ENCODE measurements at places on chromosomes 5 and 9.

- DNase-seq = no peak
These were observed 22.7 kb downstream of the CAVIN4 start for GRCh38 chr9:100600521-100601079.

GRCh38 chr5:170307575-170308465 is 10.2 kb upstream of the LCP2 start:
- DNase-seq = no peak

GRCh38 chr5:1161833-1162229 is 39.6 kb upstream of the SLC6A19 start:
- no peak for DNase-seq

DNA sequence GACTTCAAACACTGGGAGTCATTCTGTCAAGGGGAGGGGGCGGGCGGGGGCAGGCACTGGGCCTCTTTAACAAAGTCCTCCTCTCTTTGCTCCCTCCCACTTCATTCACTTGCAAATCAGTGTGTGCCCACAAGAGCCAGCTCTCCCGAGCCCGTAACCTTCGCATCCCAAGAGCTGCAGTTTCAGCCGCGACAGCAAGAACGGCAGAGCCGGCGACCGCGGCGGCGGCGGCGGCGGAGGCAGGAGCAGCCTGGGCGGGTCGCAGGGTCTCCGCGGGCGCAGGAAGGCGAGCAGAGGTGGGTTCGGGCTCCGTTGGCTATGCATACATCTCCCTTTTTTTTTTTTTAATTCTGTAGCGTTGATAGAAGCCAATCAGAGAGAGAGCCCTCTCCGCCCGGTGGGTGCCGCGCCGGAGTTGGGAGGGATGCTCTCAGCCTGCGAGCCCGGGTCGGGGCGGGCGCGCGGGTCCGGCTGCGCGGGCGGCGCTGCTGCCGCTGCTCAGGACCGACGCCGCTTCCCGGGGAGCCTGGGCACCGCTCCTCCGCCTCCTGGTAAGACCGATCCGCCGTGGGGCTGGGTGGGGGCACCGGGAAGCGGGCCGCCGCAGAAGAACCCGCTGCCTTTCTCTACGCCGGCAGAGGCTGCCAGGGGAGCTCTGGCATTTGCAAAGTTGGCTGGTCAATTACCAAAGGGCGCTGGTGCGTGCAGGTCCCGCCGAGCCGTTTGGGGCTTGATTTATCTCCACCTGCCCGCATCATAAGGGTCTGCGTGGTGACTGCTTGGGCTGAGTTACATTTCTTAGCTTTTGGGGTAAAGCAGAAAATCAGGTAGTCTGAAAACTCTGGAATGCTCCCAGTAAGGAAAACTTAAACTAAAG is at the start of gene CDH6:
CDH6 (plus strand) TSS at position 96 of the 877 bp plus-strand sequence. CDS start 73,788 bp downstream, outside the sequence.
- peak; percentile 26 for DNase-seq

DNA sequence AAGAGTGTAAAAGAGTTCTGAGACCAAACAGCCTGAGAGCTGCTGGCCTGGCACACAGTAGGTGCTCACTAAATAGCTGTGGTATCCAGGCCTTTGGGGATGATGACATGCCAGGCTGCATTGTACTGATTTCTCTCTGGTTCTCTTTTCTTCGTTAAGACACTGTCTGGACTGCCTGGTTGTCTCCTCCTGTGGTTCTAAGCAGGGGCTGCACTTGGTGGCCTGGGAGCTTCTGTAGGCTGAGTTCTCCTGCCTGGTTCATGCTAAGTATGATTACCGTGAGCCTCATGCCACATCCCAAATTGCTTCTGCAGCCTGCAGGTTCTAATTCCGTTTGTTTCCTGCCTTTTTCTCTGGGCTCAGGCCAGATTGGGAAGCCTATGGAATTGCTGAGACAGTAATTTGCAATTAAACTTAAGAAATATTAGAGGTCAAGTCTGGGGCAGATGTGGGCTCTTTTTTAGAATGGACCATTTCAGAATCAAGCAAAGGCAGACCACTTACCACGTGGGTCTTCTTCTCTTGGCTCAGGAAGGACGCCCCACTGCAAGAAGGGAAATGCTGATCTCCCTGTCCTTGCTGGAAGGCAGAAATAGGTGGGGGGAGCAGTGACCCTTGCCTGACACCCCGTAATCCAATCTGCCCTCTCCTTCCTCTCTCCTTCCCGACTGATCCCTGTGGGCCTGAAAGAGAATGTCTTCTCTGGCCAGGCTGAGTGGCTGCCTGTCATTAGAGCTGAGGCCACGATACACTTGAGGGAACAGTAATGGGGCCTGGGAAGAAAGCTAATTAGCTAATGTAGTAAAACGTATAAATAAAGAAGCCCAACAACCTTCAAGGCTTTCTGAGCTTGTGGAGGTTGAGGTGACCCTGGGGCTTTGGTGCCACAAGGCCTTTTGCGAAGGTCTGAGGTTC is 21.9 kb upstream of the BOD1 start:
- DNase-seq = no peak

GRCh38 chr9:81211741-81212140 is 477.6 kb downstream of the TLE1 start:
- no peak for DNase-seq

GRCh38 chr5:132364319-132364718 is 5.2 kb upstream of the SLC22A5 start:
- no peak for DNase-seq

DNA sequence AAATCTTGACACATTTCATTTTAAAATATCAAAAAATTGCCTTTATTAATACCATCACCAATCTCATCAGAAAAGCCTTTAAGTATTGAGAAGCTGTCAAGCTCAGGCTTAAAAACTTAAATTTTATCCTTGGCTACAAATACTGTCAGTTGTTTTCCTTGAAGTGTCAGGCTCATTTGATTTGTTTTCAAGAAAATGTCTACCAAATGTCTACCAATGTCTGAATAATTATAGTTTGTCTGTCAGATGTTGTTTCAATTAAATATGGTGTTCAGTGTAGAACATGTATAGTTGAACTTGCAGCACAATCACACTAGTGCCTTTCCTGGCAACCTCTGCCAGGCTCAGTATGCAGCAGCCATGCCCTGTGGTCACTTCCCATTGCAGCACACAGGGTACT is 455.2 kb upstream of the ADAMTS16 start:
- DNase-seq = no peak

- DNase-seq = no peak
These were observed 9.8 kb upstream of the ARSI start for GRCh38 chr5:150312518-150312917.

DNA sequence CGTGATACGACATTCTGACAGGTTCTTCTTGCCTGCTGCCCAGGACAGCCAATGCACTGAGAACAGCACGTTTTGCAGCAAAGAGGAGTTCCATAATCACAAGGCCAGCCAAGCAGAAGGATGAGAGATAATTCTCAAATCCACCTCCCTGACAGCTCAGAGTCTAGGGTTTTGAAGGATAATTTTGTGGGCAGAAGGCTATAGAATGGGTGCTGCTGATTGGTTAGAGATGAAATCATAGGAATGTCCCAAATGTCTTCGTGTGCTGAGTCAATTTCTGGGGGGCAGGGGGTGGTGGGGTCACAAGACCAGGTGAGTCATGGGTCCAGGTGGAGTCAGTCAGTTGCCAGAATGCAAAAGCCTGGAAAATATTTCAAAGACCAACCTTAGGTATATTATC is 175.5 kb upstream of the SLC30A5 start:
- no peak for DNase-seq

- DNase-seq = no peak
These were observed 154.9 kb upstream of the PAPPA start for GRCh38 chr9:115998666-115999065.

- no peak for DNase-seq
These were observed 495.6 kb upstream of the CTNND2 start for GRCh38 chr5:12399868-12400267.

DNA sequence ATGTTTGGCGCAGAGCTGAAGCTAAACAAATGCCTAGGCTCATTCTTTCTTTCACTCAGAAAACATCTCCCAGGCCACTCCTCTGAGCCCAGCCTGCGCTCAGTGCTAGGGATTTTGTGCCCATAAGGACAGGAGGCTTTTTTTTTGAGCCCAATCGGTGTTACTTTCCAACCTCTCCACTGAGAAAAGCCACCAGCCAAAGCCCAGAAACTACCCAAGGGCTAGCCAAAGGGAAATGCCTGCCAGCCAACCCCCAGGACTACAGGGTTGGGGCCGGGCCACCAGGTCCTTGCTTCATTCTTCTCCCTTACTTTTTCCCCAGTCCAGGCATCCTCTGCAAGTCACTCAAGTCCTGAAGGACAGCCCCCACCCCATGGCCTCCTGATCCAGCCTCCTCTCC is 134.7 kb downstream of the PAX5 start:
- DNase-seq = no peak

- no peak for DNase-seq
These were observed 195.2 kb downstream of the KCTD16 start for GRCh38 chr5:144365885-144366284.

GRCh38 chr5:33769968-33770367 is 121.8 kb downstream of the ADAMTS12 start:
- no peak for DNase-seq

DNA sequence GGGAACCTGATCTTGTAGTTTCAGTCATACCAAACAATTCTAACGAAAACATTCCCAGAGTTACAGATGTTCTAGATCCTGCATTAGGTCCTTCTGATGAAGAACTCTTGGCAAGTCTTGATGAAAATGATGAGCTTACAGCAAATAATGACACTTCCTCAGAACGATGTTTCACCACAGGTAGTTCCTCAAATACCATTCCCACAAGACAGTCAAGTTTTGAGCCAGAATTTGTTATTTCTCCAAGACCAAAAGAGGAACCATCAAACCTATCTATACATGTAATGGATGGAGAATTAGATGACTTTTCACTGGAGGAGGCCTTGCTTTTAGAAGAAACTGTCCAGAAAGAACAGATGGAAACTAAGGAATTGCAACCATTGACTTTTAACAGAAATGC is 21.0 kb downstream of the RMI1 start:
- no peak for DNase-seq

- no peak for DNase-seq
These were observed 137.6 kb downstream of the DRD1 start for GRCh38 chr5:175306381-175306780.

DNA sequence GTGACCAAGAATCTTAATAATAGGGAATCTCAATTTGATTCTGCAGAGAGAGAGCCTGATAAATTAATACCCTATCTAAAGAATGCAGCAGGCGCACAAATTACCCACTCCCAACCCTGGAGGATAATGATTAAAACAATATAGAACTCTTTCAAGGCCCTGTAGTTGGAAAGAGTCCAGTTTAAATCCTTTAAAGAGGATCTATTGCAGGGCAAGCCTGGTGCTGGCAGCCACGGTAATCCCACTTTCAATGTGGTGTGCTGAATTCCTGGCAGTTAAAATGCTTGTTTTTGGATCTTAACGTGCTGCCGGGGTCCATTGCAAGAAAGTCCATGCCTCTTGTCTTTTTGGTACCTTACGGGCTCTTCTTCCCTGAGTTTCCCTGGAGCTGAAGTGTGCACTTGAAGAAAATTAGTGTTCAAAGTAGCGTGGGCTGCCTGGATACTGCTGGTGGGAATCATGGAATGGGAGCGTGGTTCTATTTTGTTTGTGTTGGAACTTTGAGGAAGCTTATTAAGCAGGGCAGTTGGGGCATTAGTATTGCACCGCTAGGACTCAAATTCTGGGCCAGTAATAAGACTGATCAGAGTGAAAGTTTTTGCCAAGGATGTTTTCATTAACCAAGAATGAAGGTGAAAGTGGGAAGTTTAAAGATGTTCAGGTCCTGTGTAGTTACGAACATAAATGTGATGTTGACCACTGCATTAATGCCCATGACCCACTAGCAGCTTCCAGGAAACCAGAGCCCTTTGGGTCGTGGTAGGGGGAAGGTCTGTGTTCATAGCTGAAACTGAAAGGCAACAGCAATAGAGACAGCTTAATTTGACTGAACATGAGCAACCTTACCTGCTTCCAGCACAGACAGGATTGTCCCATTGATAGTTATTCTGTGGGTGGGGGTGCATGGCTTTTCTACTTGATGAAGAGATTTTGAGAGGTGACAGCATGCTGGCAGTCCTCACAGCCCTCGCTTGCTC is 20.8 kb downstream of the MARCHF6 start:
- no peak for DNase-seq

DNA sequence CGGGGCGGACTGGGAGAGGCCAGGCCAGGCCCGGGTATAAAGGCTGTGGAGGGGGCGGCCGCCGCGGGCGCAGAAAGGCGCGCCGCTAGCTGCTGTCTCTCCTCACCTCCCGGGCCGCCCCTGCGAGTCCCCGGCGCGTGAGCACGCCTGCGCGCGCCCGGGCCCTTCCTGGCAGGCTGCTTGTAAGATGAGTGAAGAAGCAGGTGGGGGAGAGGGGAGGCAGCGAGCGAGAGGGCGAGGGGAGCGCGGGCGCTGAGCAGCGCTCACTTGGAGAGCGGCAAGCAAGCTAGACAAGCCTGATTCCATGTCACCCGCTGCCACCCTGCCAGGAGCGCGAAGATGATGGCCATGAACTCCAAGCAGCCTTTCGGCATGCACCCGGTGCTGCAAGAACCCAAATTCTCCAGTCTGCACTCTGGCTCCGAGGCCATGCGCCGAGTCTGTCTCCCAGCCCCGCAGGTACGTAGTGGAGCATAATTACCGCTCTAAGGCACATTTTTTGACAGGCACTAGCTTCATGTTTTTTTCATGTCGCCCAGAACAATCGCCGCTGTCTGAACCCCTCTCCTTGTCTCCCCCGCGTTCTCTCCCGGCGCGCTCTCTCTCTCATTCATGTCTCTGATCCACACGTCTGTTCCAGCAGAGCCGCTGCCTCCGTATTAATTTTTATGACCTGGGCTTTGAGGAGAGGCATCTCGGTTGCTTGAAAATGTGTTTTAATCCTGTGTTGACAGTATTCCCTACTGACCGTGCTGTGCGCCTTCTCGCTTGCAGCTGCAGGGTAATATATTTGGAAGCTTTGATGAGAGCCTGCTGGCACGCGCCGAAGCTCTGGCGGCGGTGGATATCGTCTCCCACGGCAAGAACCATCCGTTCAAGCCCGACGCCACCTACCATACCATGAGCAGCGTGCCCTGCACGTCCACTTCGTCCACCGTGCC is at the start of gene POU4F3:
POU4F3 (plus strand) TSS at position 66 of the 941 bp plus-strand sequence; CDS start at position 340, 274 bp downstream.
- DNase-seq = no peak

DNA sequence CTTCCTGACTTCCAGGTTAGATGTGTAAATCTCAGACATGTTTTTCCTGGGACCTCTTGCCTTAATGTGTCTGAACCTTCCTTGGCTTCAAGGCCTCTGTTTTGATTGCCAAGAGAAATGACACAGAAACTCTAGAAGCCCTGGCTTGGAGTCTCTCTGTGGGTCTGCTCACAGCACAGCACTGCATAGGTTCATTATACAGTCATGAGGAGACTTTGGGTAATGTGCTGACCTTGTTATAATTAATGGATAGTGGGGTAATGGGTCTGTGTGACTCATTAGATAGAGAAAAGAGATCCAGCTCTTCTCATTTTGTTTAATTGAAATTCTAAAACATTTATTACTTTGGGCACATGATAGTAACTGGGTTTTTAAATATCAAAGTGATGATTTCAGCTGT is 175.8 kb upstream of the GLRA1 start:
- DNase-seq = no peak

All from activated naive CD8-positive, alpha-beta T cell treated with anti-CD3 and anti-CD28 coated beads, Interleukin-2, amount 10 ng/mL, durations not matched to agents 7 days and 5 days (primary cell).